ENCODE measurements at places on chromosomes 3 and 15.

DNA sequence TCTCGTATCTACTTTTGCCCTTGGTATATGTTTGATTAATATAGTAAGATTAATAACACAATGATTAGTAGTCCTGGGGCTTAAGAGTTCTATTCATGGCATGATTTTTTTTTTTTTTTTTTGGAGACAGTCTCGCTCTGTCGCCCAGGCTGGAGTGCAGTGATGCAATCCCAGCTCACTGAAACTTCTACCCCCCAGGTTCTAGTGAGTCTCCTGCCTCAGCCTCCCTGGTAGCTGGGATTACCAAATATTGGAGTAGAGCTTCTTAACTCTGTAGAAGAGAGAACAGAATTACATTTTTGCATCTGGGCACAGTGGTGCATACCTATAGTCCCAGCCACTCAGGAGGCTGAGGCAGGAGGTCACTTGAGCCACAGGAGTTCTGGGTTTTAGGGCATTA is 58.9 kb downstream of the RAB7A start:
- no peak for DNase-seq

GRCh38 chr3:10462641-10463532 is 42.5 kb downstream of the ATP2B2 start:
- DNase-seq = no peak

DNA sequence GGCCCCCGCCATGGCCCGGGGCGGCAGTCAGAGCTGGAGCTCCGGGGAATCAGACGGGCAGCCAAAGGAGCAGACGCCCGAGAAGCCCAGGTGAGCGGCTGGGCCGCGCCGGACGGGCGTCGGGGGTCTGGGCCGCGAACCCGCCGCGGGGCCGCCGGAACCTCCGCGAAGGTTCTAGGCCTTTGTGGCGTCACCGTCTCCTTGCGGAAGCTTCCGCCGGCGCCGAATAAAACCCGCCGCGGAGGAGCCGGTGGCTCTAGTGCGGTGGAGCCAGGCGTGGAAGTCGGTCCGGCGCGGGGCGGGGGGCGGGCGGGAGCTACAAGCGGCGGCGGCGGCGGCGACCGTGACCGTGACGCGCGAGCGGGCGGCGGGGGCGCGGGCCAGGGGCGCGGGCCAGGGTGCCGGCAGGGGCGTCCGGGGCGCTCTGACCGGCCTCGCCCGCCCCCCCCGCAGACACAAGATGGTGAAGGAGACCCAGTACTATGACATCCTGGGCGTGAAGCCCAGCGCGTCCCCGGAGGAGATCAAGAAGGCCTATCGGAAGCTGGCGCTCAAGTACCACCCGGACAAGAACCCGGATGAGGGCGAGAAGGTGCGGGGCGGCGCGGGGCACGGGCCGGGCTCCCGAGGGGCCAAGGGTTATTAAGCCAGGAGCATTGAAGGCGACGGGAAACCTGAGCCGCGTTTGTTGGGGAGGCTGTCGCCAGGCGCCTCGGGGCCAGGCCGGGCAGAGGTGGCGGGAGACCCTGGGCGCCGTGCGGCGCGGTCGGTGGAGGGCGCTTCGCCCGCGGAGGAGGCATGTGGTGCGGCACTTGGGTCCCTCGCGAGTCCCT is at the start of gene DNAJA4:
Gene DNAJA4, plus strand, starts transcription at position 259 of the 833 bp plus-strand sequence. Its CDS starts 202 bp downstream, at position 461.
- peak; percentile 74 for DNase-seq

- DNase-seq = no peak
These were observed 502.5 kb downstream of the MECOM start for GRCh38 chr3:169161011-169161410.

DNA sequence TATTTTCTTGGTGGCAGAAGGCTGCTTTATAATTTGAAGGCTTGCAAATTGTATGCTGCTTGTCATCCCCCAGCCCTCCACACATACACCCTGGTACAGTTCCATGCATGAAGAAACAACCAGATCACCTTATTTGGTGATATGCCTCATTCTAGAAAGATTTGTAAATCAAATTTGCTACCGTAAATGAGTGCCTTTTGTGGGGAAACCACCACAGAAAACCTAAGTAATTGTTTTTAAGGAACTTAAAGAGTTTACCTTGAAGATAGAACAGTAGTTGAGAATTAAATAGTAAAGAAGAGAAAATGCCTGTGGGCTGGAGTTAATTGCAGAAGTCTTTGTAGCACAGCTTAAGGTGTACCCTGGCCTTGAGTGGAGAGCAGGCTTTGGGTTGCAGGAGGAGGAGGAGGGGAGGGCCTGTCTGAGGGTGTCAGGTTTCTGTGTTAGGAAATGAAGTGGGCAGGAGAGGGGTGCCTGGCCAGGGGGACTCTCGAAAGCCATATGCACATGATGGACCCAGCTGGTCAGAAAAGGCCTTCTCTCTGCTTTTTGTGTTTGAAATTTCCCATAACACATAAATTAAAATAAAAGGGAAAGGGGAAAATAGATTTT is 6.9 kb downstream of the NIPA2 start:
- DNase-seq = peak; percentile 38

DNA sequence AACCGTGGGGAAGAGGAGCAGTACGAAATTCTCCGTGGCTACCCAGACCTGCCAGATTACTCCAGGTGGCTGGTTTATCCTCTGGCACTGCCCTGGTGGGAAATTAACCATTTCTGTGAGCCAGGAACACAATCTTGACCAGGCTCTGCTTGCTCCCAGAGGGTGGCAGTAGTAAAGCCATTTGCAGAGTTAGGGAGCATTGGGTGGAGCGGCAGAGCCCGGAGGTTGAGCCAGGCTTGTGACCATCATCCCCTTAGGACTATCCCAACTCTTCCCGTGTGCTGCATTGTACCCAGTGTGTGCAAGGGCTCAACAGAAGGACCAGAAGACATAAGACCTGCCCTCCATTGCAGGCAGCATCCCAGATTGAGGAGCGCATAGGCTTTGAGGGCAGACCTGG is 5.3 kb downstream of the KNG1 start:
- DNase-seq = no peak

DNA sequence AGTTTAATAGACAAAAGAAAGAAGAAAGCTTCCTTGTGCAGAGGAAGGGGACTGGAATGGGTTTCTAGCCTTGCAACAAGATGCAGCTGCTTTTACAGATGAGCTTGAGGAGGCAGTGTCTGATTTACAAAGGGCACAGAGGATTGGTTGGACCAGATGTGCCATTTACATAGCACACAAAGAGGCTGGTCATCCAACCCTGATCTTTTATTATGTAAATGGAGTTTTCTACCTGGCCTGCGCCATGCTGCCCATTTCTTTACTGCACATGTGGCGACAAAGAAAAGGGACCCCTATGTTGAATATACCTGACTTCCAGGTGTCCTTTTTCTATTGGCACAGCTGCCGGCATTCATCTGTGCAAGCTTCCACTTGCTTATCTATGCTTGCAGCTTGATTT is 409.4 kb upstream of the FRG2C start:
- DNase-seq = no peak

GRCh38 chr3:178618896-178619295 is 82.7 kb downstream of the KCNMB2 start:
- DNase-seq = no peak

DNA sequence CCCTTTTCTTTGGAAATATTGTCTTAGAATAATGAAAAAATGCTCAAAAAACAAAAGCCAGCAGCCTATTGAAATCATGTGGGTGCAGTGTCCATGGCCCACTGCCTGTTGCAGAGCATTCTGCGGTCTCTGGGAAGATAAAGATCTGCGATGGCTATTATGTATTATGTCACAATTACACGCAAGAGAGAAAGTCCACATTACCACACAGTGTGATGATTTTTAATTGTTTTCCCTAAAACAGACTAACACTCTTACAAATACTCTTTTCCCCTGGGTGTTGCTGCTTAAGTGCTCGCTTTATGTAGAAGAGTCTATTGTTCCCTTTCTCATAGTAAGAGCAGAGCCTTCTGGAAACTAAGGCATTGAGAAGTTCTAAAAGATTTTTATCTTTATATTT is 32.2 kb downstream of the SSR3 start:
- no peak for DNase-seq

DNA sequence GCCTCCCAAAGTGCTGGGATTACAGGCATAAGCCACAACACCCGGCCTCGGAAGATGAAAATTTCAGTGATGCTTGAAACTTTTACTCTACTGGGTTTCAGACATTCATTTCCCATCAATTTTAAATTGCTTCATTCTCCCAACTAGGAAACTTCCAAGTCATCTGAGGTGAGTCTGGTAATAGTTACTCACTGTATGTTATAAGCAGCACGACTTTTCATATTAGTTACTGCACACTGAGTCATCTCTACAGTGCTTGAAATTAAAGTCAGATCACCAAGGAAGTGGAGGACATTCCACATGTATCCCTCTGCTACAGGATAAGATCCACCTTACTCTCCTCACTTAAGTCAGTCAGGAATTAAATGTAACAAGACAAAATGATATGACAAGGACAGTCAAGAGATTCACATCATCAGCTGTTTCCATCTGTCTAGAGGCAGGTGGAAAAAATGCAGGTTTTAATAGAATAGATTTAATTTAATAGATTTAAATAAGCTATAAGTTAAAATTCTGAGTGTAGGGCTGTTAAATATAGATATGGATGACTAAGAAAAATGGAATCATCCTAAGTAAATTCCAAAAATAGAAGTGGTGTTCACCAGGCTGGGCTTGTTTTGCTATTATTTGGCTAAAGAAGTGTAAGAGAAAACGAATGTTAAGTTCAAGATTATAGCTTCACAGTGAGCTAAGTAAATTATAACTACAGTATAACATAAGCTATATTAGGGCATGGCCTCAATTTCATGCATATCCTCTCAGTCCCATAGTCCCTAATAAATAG is 104.4 kb downstream of the TMCO5A start:
- no peak for DNase-seq

GRCh38 chr3:132963786-132964185 is 74.4 kb upstream of the TMEM108 start:
- DNase-seq = no peak

DNA sequence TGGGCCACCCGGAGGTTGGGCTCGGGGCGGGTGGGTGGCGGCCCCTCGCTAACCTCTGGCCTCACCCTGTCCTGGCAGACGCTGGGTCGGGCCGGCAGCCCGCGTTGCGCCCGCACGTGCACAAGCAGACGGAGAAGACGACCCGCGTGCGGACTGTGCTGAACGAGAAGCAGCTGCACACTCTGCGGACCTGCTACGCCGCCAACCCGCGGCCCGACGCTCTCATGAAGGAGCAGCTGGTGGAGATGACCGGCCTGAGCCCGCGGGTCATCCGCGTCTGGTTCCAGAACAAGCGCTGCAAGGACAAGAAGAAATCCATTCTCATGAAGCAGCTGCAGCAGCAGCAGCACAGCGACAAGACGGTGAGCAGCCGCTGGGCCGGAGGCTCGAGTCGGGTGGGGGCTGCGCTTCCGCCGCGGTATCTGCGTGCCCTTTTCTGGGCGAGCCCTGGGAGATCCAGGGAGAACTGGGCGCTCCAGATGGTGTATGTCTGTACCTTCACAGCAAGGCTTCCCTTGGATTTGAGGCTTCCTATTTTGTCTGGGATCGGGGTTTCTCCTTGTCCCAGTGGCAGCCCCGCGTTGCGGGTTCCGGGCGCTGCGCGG is 3.7 kb downstream of the ISL2 start:
- peak; percentile 81 for DNase-seq

- no peak for DNase-seq
These were observed 135.6 kb downstream of the RBMS3 start for GRCh38 chr3:29416514-29416913.

GRCh38 chr3:142159083-142159740 is 9.9 kb upstream of the TFDP2 start:
- DNase-seq = no peak

GRCh38 chr3:53071882-53072431 is 26.1 kb upstream of the SFMBT1 start:
- DNase-seq = no peak

GRCh38 chr3:59065240-59065639 is 15.4 kb upstream of the CFAP20DC start:
- DNase-seq = no peak

- DNase-seq = no peak
These were observed 165.4 kb downstream of the MBNL1 start for GRCh38 chr3:152434142-152434541.

DNA sequence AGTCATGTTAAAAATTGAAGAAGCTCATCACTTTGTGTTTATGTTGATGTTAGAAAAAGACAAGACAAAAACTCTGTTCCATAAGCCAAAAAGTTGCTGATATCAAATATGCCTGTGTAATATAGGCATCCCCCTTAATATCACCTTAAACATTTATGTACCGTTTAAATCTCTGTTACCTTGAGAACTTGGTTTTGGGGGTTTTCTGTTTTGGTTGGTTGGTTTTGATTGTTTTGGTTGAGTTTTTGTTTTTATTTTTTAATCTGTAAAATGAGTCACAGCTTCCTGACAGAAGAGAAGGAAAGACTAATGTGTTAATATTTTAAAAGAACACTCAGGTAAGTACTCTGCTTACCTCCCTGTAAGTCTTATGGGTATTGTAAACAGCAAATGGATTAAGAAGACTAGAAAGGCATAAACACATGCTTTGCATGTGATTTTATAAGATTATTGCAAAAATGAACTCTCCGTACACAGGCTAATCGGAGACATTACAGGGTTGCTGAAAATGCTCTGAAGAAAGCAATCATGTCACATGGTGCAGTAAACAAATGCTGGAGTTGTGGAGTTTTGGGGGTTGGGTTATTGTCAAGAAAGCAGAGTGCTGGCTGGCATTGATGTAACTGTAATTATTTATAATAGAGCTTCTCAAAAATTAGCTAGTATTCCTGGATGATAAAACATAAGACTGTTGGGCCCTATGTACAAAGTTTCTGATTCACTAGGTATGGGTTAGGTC is 69.5 kb upstream of the MBNL1 start:
- peak; percentile 60 for DNase-seq

- DNase-seq = no peak
These were observed 142.0 kb upstream of the PDZRN3 start for GRCh38 chr3:73766599-73767381.

- no peak for DNase-seq
These were observed 130.1 kb downstream of the IGF1R start for GRCh38 chr15:98778263-98778959.

- peak; percentile 68 for DNase-seq
These were observed 16.0 kb upstream of the SRP14 start for GRCh38 chr15:40054855-40055575.

- no peak for DNase-seq
These were observed 166.6 kb downstream of the CPNE4 start for GRCh38 chr3:131868203-131868602.

DNA sequence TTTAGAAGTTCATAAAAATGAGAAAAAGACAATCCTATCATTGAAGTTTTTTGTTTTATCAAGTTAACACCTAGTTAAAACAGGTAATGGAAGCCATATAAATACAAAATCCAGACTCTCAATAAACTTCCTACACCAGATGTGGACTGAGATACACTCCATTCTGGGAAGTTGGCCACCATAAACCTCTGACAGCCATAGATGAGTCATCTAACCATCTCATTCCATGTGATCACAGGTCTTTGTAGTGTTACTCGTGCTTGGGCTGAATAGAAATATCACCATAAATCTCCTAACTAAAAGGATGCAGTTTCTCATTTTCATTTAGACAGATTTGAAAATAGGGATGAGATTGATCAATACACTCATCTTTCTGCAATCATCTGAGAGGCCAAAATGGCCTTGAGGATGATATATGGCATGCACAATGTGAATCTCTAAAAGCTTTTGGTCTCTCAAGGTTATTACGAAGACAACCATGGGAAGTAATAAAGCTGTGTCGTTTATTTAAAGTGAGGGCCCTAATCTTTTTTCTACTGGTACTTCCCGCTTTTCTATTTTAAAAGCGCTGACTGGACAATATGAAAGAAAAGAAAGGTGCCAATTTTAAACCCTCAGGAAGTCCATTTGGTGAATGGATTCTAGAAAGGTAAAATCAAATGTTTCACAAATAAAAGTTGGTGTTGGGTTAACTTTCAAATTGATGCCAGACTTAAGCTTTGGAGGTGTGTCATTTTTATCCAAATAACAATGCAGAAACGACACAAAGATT is 155.5 kb downstream of the POLR2M start:
- no peak for DNase-seq

GRCh38 chr3:126133606-126134005 is 46.8 kb downstream of the ALDH1L1 start:
- DNase-seq = no peak
